CD8-positive, alpha-beta memory T cell (primary cell): ENCODE measurements at places on chromosomes 12 and 14.
A peak's percentile ranks its signal among the peaks of the same experiment; 100 is the strongest.

GRCh38 chr14:75094896-75095295 lies 25.5 kb downstream of the ZC2HC1C start:
- DNase-seq, result no peak

GRCh38 chr14:63922696-63923421 lies 70.1 kb downstream of the SYNE2 start:
- DNase-seq, result no peak

GRCh38 chr14:51147183-51147582 lies 52.3 kb upstream of the TRIM9 start:
- DNase-seq, result no peak

DNA sequence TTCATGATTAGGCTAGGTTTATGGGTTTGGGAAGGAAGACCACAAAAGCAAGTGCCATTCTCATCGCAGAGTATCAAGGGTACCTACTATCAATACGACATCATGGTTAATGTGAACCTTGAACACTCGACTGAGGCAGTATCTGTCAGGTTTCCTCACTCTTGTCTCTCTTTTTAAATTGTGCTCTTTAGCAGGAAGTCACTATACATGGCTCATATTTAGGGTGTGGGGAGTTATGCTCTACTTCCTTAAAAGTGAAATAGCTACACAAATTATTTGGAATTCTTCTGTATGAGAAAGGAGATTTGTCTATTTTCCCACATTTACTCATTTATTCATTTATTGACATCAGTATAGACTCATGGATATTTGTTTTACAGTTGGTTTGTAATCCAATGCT lies 5.9 kb upstream of the CLEC4E start:
- no peak for DNase-seq

DNA sequence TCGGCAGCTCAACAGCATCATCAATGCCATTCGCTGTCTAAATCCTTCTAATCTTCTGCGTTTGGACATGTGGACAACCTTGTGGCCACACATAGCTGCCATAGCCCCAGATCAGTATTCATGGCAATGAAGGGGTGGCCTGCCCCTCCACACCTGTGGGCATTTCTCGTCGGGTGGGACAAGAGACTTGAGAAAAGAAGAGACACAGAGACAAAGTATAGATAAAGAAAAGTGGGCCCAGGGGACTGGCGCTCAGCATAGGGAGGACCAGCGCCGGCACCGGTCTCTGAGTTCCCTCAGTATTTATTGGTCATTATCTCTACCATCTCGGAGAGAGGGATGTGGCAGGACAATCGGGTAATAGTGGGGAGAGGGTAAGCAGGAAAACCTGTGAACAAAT lies 42.3 kb downstream of the MAGOHB start:
- DNase-seq, result no peak

DNA sequence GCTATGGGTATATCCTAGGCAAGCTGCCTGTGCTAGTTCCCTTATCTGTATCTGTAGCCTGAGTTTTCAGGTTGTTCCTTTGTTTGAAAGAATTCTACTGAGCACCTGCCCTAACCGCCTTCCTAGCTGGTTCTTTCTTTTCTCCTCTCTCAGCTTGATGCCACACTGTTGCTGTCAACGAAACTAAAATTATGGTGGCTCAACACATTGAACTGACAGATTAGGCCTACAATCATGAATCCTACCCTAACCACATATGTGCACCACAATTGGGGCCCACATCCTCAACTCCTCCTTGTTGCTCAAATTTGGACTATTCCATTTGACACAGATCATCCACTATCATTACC lies 36.2 kb upstream of the RESF1 start:
- no peak for DNase-seq

- DNase-seq, result peak; percentile 88
Observed at GRCh38 chr12:89949457-89950195, 241.0 kb upstream of the ATP2B1 start.

DNA sequence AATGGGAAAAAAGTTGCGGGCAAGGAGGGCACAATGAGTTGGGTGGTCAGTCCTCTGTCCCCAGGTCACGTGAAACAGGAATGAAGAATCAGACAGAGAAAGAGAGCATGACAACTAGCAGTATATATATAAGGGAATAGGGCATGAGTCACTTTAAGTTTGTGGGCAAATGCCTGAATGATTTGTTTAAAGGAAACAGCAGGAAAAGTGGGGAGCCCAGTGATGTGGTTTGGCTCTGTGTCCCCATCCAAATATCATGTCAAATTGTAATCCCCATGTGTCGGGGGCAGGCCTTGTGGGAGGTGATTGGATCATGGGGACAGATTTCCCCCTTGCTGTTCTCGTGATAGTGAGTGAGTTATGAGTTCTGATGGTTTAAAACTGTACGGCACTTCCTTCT lies 195.3 kb upstream of the IGF1 start:
- DNase-seq, result no peak

DNA sequence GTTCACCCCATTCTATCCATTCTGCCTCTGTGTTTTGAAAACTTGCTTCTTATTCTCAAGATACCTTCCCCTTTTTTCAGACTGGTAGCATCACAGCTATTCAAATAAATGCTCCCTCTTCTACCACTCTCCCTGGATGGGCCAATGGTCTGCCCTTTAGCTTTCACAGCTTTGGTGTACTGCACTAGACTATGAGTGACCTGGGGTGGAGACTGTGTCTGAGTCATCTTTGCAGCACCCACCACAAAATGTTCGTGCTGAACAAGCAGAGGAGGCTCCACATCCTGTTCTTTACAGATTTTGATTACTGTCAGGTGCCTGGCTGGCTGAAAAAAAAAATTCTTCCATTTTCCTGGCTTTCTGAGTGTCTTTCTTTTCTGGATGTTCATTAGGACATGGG lies 1104.1 kb upstream of the TMEM132C start:
- DNase-seq, result no peak

GRCh38 chr12:72717036-72717435 lies 444.9 kb downstream of the TRHDE start:
- DNase-seq, result no peak

DNA sequence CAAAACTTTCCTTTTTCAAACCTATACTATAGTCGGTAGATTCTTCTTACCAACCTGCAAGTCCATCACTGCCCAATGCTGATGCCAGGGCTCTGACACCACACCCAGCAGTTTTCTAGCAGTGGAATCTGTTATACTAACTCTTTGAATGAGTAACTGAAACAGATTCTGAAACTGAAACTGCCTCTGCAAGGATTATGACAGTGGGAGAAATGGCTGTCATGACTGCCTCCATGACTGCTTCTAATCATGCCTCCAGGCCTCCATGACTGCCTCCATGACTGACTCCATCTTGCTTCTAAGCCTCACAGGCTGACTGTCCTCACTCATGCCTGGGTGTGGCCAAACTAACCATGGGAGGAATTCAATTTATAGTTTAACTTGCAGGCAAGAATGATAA lies 29.4 kb upstream of the OXA1L start:
- DNase-seq, result no peak

GRCh38 chr12:82426081-82426480 lies 67.8 kb downstream of the METTL25 start:
- DNase-seq, result no peak

GRCh38 chr12:128131955-128132354 lies 135.0 kb upstream of the TMEM132C start:
- DNase-seq, result no peak

GRCh38 chr12:27506645-27507189 lies 17.3 kb upstream of the PPFIBP1 start:
- no peak for DNase-seq

GRCh38 chr14:68043752-68044151 lies 224.2 kb downstream of the RAD51B start:
- DNase-seq, result no peak

DNA sequence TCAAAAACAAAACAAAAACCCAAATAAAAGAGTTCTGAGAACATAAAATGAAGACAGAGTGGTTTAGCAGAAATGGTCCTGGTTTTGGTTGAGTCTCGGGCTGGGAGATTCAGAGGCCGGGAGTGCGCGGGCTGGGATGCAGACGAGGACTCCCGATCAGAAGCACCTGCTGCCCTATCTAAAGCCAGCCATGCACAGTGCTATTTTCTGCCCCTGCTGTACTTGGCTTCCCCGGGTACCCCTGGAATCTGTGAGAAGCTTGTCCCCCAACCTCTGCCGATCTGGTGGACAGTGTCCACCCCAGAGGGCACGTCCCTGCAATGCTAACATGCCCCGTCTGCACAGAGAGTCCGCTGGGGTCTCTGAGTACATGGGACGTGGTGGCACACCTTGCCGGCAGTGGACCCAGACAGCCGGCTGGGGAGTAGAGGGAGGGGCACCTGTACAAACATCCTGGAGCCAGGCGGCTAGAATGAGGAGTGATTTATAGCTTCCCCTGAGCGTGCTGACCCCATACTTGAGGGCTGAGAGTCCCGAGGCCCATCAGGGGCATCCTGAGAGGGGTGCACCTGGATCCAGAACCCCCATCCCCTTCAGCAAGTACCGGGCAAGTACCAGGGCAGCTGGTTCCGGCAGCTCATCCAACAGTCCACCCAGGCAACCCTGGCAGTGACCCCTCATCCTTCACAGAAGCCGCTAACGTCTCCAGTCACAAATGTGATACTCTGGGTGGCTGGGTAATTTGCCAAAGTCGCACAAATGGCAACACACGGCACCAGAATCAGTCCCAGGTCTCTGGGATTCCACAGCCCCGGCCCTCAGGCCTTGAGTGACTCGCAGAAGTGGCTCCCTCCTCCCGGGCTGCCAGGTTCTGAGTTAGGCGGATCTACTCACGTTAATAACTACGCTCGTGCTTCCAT lies 37.1 kb downstream of the CHGA start:
- peak; percentile 32 for DNase-seq

DNA sequence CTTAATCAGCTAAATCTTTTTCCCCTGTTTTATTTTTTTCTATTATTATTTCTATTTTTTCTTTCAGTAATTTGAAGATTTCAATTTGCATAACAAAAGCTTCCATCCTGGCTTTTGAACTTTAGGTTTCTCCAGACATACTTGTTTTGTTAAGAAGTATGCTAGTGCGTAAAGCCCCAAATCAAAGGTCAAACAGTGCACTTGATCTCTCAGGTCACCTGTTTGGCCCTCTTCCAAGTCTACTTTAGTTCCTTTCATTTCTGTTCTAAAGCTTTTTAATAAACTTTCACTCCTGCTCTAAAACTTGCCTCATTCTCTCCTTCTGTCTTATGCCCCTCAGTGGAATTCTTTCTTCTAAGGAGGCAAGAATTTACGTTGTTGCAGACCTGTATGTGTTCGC lies 54.6 kb upstream of the ATXN7L3B start:
- DNase-seq, result no peak

DNA sequence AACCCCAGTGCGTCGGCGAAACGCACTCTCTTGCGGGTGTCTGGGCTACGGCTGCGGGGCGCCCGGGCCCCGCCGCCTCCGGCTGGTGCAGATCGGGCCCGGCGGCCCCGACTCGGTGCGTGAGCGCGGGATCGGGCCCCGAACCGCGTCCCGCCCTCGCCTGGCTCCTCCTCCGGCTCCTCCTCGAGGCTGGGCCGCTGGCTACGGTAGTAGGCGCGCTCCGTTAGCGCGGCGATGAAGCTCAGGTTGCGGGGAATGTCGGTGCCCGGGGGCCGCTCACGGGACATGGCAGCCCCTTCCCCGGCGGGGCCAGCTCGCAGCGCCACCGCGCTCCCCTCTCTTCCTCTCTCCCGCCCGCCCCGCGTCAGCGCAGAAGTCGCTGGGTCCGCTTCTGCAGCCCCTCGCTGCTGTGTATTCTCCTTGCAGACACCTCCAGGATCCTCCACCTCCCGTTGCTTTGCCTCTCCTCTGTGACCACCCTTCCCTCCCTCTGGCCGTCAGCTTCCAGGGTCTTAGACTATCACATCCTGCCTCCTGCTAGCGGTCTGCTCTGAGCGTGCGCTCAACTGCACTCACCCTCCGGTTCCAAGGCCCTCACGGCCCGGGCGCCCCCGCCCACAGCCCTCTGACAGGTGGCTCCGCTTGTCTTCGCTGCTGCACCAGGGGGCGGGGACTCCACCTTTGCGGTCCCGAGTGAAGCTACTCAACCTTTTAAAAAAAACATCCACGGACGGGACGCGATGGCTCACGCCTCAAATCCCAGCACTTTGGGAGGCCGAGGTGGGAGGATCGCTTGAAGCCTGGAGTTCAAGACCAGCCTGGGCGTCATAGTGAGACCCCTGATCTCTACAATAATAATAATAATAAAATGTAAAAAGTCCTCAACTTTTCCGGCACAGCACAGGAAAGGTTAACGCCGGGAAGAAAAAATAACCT lies at the start of gene PPP1R3E:
TSS of gene PPP1R3E (minus strand) at position 570 of the 936 bp plus-strand sequence. CDS start at position 287, 283 bp downstream.
- peak; percentile 91 for DNase-seq

- DNase-seq, result no peak
Observed at GRCh38 chr14:64536488-64537245, 3.9 kb upstream of the HSPA2 start.

- no peak for DNase-seq
Observed at GRCh38 chr14:61494018-61494417, 172.6 kb downstream of the PRKCH start.
